ENCODE measurements at places on chromosomes 3 and 15.

GRCh38 chr3:133905376-133905775, 9.7 kb upstream of the RAB6B start:
- DNase-seq, result no peak

- DNase-seq, result no peak
Observed at GRCh38 chr15:92467245-92467644, 73.6 kb downstream of the ST8SIA2 start.

DNA sequence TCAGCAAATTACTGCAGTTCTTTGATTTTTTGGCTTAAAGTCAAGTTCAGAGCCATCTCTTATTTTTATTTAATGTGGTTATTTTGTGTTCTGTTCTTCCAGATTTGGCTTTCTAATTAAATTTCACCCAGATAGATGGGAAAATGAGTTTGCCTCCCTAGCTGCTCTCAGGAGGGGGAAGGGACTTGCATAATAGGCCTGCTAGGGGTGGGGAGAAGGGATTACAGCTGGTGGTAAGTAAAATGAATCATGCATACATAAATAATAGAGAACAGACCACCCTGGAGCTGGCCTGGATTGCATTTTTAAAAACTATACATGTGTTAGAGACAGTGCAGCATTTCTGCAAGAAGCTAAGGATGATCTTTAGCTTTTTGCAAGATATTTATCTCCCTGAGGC, 3.9 kb upstream of the PXYLP1 start:
- DNase-seq, result no peak

DNA sequence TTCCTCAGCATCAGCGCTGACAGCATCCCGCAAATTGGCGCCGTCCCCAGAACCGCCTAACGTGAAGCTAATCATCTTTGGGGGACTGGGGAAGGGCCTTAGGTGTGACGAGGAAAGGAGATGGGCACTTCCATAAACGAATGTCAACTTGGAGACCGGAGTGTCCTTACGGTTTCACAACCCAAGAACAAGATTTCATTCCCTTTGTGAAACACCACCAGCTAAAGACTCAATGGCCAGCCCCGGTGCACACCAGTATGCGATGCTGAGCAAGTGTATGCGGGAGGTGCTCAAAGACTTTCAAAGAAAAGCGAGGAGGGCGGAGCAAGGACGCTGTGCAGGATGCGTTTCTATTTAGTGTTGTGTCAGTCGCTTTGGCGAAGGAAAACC, 759 bp upstream of the TTBK2 start:
- DNase-seq, result no peak

Measured in NCI-H1436 treated with DMSO at 0.1 percent for 48 hours (cell line).